Osteocyte (in vitro differentiated cells): ENCODE measurements at places on chromosomes 12 and 14. TPM values are rescaled to one million over a fixed set of nuclear protein-coding genes. Genes with fewer than 3 reads are reported as not detected.

The IL25 gene
- total RNA-seq, result not detected in 2 replicates

The PPP1R36 gene
- total RNA-seq, result 1.3 and 2.1 TPM in 2 replicates

DNA sequence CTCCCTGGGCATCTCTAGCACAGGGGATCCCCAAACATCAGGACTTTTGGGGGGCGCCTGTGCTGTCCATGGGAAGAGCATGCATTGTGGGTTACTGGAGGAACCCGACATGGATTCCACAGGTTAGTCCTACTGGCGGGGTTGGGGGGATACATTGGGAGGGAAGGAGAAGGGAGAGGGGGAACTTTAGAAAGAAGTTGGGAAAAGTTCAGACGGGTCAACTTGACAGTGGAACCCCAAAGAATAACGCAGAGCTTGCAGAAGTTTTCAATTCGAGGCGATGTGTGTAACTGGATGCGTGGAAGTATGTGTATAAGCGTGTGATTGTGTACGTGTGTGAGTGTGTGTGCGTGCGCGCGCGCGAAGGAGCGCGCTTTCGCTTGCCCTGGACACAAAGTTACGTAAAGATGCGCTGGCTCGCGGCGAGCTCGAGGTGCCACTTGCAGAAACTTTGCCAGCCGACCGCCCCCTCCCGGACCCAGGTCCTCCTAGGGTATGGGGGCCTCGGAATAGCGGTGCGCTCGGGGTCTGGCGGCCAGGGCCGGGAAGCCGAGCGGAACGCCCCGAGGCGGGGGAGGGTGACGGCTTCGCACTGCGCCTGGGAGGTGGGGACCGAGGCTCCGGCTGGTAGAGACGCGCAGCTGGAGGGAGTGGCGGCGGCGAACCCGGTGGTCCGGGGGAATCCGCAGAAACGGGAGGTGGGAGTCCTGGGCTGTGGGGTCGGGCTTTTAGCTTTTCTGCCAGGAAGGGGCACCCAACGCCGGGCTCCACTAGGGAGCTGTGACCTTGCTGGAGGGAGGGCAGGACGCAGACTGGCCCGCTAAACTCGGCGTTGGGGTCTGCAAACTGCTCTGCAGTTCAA lies 669 bp downstream of the RFX4 start:
- H3K4me3 ChIP-seq, result peak overlapping the region; percentile 63
- peaks cover 89% of the 10 kb centered on the region for H3K27me3 ChIP-seq
- peaks cover 52% of the 10 kb centered on the region for H3K4me1 ChIP-seq
- H3K36me3 ChIP-seq, result peaks cover 2% of the 10 kb centered on the region
- no peak overlapping the region for H3K27ac ChIP-seq

DNA sequence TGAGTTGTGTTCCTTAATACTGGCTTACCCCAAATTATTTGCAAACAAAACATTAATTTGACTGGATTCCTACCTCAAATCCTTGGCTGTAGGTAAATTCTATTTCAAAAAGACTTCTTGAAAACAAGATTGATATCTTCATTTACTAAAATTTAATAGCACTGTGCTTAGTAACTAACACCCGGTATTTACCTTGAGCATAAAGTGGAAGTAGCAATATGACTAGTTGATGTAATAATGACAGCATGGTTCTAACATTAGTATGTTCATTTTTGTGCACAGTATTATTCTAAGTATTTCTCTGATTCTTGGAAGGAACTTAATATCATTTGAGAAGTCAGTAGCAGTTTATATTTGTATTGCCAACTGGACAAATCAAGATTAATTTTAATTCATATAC lies 96.8 kb downstream of the PPHLN1 start:
- H3K27me3 ChIP-seq, result no peaks in the 10 kb centered on the region
- H3K27ac ChIP-seq, result peak overlapping the region; percentile 86
- H3K4me3 ChIP-seq, result no peak overlapping the region
- peaks cover 53% of the 10 kb centered on the region for H3K4me1 ChIP-seq
- DNase-seq, result no peak

DNA sequence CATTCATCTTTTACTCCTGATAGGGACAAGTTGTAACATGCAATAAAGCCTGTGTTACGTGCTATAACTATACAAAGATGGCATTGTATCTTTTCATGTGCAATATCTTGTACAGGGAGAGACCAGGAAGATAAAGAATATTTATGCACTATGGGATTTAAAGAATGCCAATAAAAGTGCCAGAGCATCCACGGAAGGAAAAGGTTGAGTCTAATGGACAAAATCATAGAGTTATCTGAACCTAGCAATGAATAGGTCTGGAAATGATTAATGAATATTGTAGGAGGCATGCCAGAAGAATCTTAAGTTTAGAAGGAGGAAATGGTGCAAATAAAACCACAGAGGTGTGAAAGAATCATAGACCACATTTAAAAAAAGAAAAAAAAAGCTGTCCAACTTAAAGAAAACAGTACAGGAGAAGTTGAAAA lies 263.9 kb downstream of the KCNC2 start:
- H3K4me3 ChIP-seq, result no peak overlapping the region
- peaks cover 10% of the 10 kb centered on the region for H3K27me3 ChIP-seq
- H3K4me1 ChIP-seq, result no peaks in the 10 kb centered on the region
- DNase-seq, result no peak
- H3K27ac ChIP-seq, result no peak overlapping the region

- no peaks in the 10 kb centered on the region for H3K36me3 ChIP-seq
- DNase-seq, result no peak
- H3K27ac ChIP-seq, result no peak overlapping the region
- peaks cover 4% of the 10 kb centered on the region for H3K4me1 ChIP-seq
- no peak overlapping the region for H3K4me3 ChIP-seq
These were observed 23.8 kb downstream of the MYL2 start for GRCh38 chr12:110896559-110896958.

GRCh38 chr14:61555056-61555838 lies 140.1 kb upstream of the HIF1A start:
- peaks cover 74% of the 10 kb centered on the region for H3K4me1 ChIP-seq
- H3K27ac ChIP-seq, result peak overlapping the region; percentile 96
- no peaks in the 10 kb centered on the region for H3K27me3 ChIP-seq
